ENCODE measurements at places on chromosomes 12 and 14. TPM values are rescaled to one million over a fixed set of nuclear protein-coding genes. Genes with fewer than 3 reads are reported as not detected.

Gene CLEC2B
- 19.1 TPM for total RNA-seq

Gene DBX2
- total RNA-seq: not detected

Gene AKAP5
- total RNA-seq: 4.3 TPM

Gene PRKD1
- 5.1 TPM for total RNA-seq

Gene CATSPERB
- total RNA-seq: not detected

Gene NGB
- not detected for total RNA-seq

DNA sequence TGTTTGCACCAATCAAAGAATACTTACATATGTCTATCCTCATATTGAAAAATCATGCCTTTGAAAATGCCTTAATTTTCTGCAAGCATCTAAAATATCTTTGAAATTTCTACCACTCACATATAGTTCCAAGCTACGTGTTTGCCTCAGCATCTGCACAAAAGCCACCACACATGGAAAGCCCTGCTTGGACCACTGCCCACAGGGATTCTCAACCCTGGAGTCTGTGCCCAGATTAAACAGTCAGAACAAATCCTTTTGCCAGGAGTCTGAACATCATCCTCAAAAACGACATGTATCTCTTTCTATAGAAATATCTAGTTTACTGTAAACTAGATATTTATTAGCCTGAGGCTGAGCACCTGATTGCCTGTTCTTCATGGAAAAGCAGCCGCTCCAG lies 32.6 kb downstream of the ARMH4 start:
- DNase-seq: no peak

- DNase-seq: no peak
Measured at GRCh38 chr12:74111688-74112360, 425.8 kb upstream of the ATXN7L3B start.

- DNase-seq: no peak
Measured at GRCh38 chr12:62767496-62767895, 167.5 kb downstream of the PPM1H start.

DNA sequence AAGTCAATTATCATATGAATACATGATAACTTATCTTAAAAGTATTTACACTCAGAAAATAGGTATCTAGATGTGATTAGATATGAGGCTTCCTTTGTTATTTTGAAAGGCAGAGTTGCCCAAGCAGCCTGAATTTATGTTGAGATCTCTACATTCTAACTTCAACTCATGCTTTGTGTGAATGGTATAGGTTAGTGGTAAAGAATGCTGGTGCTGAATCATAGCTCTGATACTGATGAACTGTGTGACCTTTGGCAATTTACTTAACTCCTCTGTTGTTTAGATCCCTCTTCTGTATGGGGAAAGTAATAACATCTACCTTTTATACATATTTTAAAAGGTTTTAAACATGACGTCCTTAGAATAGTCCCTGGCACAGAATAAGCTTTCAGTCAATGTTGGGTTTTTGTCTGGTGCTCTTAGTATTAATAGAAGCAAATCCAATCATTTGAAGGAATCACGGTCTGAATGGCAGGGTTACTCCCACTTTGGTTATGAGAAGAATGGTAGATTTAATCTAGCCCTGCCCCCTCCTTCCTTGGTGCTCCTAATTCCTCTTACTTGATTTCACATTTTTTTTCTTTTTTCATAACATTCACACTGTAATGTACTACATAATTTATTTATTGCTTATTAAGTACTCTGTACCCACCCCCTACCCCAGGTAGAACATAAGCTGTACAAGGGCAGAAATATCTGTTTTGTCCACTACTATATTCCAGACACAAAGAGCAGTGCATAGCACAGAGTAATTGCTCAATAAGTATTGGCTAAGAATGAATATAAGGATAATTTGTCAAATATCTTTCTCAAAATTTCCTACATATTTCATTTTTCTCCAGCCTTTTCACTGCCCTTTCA lies 203.3 kb upstream of the KRR1 start:
- no peak for DNase-seq
